ENCODE measurements at places on chromosomes 5 and 9.

GRCh38 chr9:70589571-70590314 is 175.3 kb upstream of the KLF9 start:
- DNase-seq, result no peak

DNA sequence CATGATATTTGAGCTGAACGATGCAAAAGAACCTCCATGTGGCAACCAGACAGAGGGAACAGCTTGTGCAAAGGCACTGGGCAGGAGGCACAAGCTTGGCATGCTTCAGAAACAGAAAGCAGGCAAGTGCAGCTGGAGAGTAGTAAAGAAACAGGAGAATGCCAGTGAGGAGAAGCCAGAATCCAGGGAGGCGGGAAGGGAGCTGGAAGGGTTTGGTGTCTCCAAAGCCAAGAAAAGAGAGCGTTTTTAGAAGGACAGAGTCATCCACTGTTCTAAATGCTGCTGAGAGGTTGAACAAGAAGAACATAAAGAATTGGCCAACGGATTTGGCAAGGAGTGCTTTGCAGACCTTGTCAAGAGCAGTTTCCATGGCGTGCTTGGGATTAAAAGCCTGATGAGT is 124.7 kb downstream of the TLE1 start:
- DNase-seq, result no peak

DNA sequence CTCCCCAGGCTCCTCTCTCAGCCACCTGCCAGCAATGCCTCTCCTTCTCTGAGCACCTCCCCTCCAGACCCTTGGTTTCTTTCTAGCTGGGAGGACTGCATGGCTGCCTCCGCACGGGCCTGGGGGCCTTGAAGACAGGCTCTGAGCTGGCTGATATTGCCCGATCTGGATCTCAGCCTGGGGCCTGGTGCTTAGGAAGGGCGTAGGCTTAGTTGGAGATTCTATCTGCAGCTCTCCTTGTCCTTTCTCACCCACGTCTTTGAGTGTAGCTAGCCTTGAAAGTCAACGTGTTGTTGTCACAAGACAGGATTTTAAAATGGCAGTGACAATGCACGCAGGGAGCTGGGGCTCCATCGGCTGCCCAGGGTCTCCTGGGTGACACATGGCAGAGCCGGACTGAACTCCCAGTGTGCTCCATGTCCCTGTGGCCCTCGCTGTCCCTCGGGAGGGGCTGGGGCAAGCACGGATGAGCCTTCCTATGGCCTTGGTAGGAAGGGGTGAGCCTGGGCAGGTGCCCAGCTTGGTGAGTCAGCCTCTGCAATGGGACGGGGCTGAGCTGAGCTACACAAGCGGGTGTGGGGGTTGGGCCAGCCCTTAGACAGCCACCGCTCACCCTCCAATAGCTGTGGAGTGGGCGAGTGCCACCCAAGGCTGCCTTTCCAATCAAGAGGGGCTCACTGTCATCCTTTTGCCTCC is 9.4 kb downstream of the ADAMTSL2 start:
- no peak for DNase-seq

DNA sequence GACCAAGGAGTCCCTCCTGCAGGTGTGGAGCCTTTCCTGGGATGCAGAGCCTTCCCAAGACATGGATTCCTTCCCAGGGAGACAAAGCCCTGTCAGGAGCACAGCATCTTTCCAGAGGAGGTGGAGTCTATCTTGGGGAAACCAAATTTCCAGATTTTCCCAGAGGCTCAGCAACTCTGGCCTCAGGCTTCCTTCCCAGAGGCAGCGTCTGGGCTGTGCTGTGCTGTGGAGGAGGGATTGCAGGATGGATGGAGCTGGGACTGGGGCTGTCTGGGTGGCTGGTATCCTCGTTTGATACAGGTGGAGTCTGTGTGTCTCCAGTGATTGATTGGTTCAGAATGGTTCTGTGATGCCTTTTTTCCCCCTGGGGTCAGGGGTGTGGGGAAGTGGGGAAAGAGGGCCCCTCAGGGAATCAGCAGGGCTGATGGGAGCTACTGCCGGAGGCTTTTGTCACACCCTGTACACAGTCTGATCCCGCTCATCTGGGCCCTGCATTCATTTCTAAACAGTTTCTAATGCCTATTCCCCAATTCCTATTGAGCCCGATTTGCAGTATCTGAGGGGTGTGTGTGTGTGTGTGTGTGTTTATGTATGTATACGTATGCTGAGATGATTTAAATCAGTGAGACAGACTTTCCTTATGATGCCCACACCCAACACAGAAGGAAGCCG is 16.0 kb downstream of the OR13J1 start:
- DNase-seq, result no peak

- DNase-seq, result no peak
Measured at GRCh38 chr5:131378721-131379541, 115.1 kb downstream of the CDC42SE2 start.

- DNase-seq, result no peak
Measured at GRCh38 chr5:31415009-31415923, 116.6 kb downstream of the DROSHA start.

GRCh38 chr5:54090495-54091120 is 219.8 kb downstream of the ARL15 start:
- DNase-seq, result no peak

GRCh38 chr9:27365707-27366376 is 68.9 kb upstream of the EQTN start:
- no peak for DNase-seq

GRCh38 chr5:146448783-146449519 is 1.8 kb downstream of the TCERG1 start:
- DNase-seq, result no peak

DNA sequence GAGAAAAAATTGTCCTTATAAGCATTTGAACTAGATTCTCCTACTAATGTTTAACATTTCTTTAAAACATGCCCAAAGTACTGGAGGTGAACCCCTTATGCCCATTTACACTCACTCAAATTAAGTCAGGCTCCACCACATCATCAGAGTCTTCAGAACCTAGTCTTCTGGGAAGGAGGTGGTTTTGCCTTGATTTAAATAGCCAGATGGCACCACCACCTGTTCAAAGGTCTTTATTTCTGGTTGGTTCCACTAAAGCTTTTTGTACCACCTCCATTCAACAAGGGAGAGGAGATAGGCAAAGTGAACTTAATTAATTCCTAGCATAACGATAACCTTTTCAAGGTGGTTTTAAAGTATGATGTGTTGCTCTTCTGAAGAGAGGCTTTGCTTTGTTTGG is 189.5 kb downstream of the SLF1 start:
- DNase-seq, result no peak

- no peak for DNase-seq
Measured at GRCh38 chr5:52743970-52744369, 43.7 kb upstream of the ITGA1 start.

- no peak for DNase-seq
Measured at GRCh38 chr9:136711751-136712689, at the start of gene DIPK1B. Gene DIPK1B (plus strand): TSS chr9:136712572. CDS start chr9:136712666, 94 bp downstream.

- no peak for DNase-seq
Measured at GRCh38 chr9:14967450-14968321, 57.5 kb upstream of the FREM1 start.

- DNase-seq, result no peak
Measured at GRCh38 chr5:88675708-88676636, 207.0 kb downstream of the MEF2C start.

- peak; percentile 13 for DNase-seq
Measured at GRCh38 chr5:104513121-104513602, 950.6 kb upstream of the NUDT12 start.

GRCh38 chr9:134899818-134900217 is 17.9 kb downstream of the FCN1 start:
- DNase-seq, result no peak

- DNase-seq, result no peak
Measured at GRCh38 chr5:140424135-140424534, 22.5 kb downstream of the ANKHD1 start.

GRCh38 chr5:3600106-3601060 is 4.8 kb downstream of the IRX1 start:
- DNase-seq, result no peak

DNA sequence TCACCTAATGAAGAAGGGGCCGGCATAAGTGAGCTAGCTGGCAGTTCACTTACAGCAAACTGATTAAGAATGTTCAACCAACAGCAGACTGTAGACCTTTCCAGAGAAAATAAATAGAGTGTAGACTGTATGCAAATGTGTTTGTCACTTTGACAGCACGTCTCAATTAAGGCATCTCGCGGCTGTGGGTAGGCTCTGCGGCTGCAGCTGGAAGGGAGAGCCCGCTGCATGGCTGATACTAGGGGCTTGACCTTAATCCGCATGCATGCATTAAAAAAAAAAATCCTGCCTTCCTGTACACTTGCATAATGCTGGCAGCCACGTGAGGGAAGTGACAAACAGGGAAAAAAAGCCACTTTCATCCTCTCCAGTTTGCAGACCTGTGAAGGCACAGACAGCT is 82.3 kb downstream of the CRB2 start:
- no peak for DNase-seq

DNA sequence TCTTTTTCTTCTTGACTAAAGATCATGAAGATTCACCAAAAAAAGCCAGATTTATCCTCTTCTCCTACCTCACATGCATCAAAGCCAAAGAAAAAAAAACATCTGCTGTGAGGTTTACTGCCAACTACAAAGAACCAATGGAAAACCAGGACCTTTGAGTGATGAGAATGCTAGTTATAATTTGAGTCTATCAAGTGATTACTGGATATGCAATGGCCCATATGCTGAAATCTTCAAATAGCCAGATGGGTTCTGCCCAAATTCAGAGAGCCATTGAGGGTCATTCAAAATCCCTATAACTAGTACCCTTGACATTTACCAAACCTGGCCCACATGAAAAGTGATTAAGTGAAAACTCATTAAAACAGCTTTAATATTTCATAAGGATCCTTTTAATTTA is 78.4 kb upstream of the ACO1 start:
- DNase-seq, result no peak

- DNase-seq, result no peak
Measured at GRCh38 chr9:33264003-33264472, 470 bp downstream of the BAG1 start.

GRCh38 chr5:67181648-67182221 is 14.9 kb downstream of the CD180 start:
- DNase-seq, result no peak

DNA sequence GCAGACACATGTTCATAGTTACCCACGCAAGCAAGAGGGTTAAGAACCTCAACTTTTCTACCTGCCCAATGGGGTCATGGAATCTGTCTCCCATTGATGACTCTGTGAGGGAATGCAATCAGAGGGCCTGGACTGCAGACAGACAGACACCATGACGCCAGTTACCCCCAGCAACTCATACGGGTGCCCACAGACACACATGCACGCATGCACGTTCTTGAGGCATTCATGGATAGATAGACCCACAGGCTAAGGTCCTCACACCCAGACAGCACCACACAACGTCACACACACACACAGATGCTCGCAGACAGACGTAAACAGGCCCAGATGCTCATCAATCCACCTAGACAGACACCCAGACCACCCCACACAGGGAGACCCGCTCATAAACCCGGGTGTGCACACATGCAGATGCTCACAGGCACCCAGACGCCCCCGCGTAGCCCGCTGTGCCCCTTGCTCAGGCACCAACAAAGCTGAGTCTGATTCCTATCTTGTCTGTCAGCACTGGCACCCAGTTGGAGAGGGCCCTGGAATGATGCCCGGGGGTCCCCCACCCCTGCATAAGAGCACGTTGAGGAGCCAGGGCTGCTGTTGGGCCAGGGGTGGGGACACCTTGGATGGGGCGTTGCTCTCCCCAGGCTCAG is 23.6 kb downstream of the LHX2 start:
- DNase-seq, result no peak

- no peak for DNase-seq
Measured at GRCh38 chr5:151617383-151617840, 26.3 kb upstream of the FAT2 start.

GRCh38 chr9:33466565-33467495 is 6.9 kb downstream of the NOL6 start:
- DNase-seq, result no peak

GRCh38 chr5:76273206-76273885 is 129.7 kb upstream of the IQGAP2 start:
- DNase-seq, result no peak

DNA sequence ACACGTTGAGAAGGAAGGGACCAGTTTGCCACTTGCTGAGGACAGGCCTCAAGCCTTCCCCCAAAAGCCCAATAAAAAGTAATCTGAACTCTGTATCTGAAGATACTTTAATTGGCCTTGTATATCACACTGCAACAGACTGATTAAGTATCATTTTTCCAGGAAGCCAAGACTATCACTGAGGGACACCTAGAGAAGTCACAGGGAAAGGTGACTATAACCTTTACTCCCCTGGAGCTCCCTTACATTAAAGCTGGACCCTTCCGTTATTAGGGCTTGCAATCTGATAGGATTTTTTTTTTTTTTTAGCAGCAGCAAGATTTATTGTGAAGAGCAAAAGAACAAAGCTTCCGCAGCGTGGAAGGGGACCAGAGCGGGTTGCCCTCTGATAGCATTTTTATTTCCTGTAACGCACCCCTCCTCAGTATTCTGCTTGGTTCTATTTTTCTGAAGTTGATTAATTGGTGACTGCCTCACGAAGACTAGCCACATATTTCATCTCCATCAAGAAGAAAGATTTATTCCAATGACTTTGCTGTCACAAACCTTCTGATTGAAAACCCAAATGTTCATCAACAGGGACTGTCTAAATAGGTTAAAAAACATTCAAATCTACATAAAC is 2.7 kb downstream of the CDC14B start:
- no peak for DNase-seq

DNA sequence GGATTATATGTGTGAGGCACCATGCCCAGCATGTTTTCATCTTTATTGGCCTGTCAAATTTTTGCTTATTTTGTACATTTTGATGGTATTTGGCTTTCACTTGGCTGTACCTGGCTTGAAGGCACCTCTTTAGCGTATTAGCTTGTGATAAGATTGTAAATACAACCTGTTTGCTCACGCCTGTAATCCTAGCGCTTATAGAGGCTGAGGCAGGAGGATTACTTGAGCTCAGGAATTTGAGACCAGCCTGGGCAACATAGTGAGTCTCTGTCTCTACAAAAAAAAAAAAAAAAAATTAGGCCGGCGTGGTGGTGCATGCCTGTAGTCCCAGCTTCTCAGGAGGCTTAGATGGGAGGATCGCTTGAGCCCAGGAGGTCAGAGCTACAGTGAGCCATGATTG is 11.3 kb downstream of the SEC24A start:
- no peak for DNase-seq

DNA sequence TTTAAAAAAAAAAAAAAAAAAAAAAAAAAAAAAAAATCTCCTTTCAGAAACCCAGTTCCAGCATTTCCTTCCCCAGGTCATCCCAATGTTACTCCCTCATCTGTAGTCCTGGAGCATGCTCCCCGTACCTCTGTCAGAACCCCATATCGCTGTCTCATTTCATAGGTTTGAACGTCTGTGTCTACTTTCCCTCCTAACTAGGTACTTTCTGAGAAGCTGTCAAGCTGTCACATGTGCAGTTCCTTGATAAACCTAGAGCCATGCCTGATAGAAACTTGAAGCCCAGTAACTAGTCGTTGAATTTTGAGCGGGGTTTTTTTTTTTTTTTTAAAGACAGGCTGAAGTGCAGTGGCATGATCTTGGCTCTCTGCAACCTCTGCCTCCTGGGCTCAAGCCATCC is 15.6 kb downstream of the EXOSC3 start:
- no peak for DNase-seq

Measured in T1000 (cell line).